Activated T-helper 17 cell treated with anti-CD3 and anti-CD28 coated beads, Interleukin-2, amount 50 U/mL, for 72 hours (primary cell): ENCODE measurements at places on chromosomes 2 and 18. TPM values are rescaled to one million over a fixed set of nuclear protein-coding genes. Genes with fewer than 3 reads are reported as not detected.
A peak's percentile ranks its signal among the peaks of the same experiment; 100 is the strongest.

DNA sequence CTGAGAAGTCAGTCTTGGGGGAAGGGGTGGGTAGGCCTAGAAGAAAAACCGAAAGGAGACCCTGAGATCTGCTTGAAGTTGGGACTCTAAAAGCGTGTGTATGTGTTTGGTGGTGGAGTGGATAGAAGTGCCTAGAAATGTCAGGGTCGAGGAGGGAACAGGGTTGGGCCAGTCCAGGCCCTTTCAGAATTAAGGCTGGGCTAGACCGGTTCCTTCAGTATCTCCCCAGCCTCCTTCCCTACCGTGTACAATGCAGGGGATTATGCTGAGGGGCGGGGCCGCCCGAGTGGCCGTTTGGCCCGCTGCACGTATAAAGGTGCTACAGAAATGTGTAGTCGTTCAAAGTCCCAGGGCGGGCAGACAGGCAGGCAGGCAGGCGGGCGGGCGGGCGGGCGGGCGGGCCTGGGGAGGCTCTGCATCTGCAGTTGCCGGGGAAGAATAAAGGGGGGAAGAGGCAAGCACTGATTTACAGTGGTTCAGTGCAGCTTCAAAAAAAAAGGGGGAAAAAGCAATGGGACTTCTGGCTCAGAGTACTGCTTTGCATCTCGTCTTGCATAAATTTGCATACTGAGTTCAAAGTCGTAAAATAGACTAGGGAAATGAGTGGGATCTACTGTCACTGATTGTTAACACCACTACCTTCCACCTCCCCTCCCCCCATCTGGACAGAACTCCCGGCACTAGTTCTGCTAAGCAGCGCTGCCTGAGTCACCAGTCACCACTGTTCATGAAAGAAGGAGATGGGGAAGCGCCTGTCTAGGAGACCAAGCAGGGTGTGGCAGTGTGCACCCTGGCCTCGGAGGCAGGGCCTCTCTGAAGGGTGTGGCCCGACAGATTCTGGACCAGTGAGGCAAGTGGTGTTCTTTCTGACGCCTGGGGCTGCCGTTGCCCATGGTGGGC lies 3.6 kb downstream of the IGFBP2 start:
- ATAC-seq: no peak

- no peak for ATAC-seq
Observed at GRCh38 chr2:197978971-197979370, 174.6 kb downstream of the PLCL1 start.

GRCh38 chr2:109300582-109300981 lies 171.6 kb downstream of the SH3RF3 start:
- ATAC-seq: no peak

DNA sequence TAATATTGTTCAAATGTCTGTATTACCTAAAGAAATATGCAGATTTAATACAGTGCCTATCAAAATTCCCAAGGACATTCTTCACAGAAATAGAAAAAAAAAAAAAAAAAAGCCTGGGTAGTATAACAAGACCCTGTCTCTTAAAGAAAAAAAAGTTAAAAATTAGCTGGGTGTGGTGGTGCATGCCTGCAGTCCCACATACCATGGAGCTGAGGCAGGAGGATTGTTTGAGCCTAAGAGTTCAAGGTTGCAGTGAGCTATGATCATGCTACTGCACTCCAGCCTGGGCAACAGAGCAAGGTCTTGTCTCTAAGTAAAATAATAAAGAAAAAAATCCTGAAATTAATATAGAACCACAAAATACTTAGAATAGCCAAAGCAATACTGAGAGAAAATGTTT lies 51.9 kb downstream of the SLC16A14 start:
- no peak for ATAC-seq

- no peak for ATAC-seq
Observed at GRCh38 chr18:49645196-49645595, 83.3 kb downstream of the LIPG start.

DNA sequence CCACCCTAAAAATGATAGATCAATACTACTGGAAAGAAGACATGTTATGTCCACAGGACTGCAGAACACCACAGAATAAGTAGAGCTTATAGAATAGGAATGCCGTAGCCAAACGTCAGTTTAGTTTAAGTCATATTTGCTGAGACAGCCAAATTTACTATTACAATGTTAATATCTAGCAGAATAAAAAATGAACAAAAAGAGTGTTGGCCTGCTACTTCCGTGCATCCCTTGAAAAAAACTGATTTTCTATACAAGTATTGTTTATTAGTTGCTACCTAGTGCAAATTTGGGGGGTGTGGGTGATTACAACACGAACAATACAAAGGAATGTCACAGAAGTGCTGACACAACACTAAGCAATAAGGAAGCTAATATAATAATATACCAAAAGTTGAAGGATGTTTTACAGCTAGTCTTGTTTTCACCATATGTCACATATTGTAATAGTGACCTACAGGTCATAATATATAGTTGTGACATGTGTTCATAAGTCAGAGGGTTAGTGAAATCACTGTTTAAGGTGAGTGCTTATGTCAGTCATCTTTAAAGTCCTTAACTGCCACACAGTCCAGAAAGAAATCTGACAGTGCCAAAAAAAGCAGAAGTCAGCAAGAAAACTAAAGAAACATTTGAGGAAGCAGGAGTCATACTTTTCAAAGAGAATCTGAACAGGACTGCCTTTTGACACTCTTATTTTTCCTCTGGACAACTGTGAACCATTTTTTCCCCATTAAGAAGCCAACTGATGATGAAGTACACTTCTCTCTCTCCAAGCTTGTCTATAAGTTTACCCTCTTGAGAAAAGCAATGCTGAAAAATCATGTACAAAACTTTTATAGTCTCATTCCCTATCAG lies 376.4 kb downstream of the ZEB2 start:
- no peak for ATAC-seq

DNA sequence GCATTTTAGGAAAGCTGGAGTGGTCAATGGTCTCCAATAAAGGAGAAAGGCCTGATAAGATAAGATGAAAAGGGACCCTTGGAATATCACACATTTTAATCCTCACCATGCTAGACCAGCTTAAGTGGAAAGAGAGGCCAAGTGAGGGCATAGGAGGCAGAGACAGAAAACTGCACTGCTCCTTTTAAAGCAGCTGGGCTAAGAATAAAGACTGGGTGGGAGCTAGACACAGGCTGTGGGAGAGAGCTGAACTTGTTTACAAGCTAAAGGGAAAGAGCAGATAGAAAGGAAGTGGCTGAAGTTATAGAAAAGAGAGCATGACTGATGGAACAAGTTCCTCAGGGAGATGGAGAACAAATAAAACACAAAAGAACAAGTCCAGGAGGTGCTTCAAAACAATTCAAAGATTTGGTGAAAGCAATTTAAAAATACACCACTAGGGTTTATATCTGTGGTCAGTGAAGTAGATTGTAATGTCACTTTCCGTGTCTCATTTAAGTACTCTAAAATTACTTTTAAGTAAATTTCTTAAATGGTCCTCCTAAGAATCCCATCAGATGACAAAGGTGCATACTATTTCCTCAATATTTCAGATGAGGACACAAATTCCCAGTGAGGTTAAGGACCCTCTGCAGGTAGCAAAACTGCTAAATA lies 7.5 kb downstream of the COL5A2 start:
- no peak for ATAC-seq

- ATAC-seq: no peak
Observed at GRCh38 chr2:238939074-238939473, 91.2 kb downstream of the TWIST2 start.

- no peak for ATAC-seq
Observed at GRCh38 chr2:159635006-159635789, 18.9 kb upstream of the BAZ2B start.

GRCh38 chr2:214830794-214831346 lies 21.4 kb upstream of the BARD1 start:
- ATAC-seq: no peak

- no peak for ATAC-seq
Observed at GRCh38 chr2:229268626-229269025, 2.5 kb downstream of the PID1 start.

- ATAC-seq: no peak
Observed at GRCh38 chr2:177093371-177093770, 119.2 kb upstream of the HNRNPA3 start.

DNA sequence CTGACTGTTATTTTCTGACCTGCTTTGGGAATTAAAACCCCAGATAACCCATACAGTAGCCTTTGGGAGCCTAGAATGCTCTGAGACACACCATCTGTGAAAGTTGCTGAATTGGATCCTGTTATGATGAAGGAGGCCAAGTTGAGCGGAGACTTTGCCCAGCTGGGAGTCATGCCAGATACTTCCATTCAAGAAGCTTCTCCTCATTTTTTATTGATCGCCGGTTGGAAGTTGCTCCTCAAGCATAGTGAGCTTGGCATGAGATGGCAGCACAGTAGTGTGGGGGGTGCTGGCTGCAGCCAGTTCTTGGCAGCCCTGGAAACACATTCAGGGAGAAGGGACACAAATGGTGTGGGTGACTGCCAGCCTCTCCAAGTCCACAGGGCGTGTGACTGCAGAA lies 270.7 kb upstream of the NRP2 start:
- no peak for ATAC-seq

- ATAC-seq: no peak
Observed at GRCh38 chr2:217146956-217147355, 287.1 kb upstream of the TNP1 start.

DNA sequence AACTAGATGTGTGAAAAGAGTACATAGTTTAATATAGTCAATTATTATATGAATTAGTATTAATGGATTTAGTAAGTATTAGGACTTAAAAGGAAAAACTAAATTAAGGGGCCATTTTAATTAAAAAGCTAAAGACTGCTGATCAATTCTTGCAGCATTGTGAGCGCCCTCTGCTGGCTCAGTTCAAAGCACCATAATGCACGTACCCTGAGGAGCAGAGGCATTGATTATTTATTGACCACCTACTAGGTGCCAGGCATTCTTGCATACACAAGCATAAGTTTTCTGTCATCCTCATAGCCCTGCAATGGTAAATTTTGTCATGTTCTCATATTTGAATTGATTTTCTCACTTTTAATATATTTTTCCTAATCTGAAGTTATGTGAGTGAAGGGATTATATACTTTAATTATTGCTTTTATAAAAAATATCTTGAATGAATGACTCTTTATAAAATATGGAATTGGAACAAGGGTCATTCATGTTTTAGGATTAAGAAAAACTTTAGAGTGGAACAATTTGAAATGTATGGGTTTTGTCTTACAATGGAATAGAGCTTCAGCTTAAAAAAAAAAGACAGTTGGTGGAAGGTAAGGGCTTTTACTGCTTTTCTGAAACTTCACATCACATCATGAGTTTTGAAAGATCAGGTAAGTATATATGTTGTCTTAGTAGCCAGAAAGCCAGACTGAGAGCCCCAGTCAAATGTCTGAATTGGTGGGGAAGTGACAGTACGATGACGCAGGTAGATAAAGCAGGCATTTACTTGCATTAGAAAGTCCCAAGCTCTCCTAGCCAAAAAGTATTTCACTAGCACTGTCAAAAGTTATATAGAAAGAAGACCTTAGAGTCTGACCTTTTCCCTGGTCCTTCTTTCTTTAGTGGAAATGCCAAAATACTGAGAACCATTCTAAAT lies 9.7 kb downstream of the ITGA4 start:
- peak; percentile 29 for ATAC-seq

DNA sequence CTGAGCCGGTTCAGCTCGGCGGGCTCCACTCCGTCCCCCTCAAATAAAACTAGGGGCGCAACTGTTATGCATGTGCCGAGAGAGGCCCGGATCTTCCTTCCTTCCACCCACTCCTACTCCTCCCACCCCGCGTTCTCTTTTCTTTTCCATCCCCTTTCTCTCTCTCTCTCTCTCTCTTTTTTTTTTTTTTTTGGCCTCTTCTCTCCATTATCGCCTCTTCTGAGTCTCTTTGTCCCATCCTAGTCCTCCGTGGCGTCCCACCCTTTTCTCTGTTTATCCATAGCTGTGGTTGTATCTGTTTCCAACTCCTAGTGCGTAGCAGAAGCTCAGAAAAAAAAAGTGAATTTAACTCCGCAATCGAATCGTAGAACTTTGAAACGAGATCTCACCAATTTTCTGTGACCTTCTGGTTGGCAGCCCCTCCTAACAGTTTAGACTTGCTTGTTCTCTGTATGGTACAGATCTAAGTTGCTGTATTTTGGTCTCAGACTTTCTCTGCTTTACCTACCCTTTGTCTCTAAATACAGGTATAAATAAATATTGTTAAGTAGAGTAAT lies 3.6 kb downstream of the RAX start:
- ATAC-seq: no peak

GRCh38 chr2:135890149-135890548 lies 13.9 kb upstream of the MCM6 start:
- ATAC-seq: no peak

DNA sequence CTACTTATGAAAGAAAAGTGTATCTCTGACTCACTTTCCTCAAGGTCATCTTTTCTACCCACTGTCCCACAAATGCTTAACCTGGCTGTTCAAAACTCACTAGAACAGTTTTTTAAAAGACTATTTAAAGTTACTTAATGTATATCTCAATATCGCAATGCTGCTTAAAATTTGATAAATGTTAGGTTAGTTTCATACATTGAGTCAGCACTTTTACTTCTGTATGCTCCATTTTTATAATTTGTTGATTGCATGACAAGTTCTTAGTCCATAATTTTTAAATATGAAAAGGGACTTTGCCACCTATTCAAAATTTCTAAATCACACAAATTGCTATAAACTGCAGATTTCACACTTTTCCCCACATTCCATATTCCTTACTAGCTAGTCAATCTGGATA lies 231.7 kb upstream of the SLC39A10 start:
- ATAC-seq: no peak

GRCh38 chr2:204749319-204749718 lies 204.0 kb downstream of the PARD3B start:
- no peak for ATAC-seq

DNA sequence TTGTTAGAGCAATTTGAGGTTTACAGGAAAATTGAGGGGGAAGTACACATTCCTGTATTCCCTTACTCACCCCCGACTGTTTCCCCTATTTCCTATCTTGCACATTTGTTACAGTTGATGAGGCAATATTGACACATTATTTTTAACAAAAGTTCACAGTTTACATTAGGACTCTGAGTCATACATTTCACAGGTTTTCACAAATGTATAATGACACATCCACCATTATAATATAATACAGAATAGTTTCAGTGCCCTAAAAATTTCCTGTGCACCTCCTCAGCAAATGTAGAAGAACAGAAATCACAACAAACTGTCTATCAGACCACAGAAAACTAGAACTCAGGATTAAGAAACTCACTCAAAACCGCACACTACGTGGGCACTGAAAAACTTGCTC lies 160.6 kb upstream of the RMP24 start:
- ATAC-seq: no peak

The MRPL30 gene
- 26.0 TPM for total RNA-seq

The LMAN2L gene
- total RNA-seq: 8.2 TPM

The MDH1B gene
- 0.56 TPM for total RNA-seq

The CYP26B1 gene
- total RNA-seq: 0.05 TPM

The DLGAP1 gene
- total RNA-seq: 1.2 TPM

The SKOR2 gene
- total RNA-seq: not detected
